ENCODE measurements at places on chromosomes 12 and 14.

GRCh38 chr12:87924149-87924548 is 105.1 kb downstream of the C12orf50 start:
- DNase-seq: no peak

DNA sequence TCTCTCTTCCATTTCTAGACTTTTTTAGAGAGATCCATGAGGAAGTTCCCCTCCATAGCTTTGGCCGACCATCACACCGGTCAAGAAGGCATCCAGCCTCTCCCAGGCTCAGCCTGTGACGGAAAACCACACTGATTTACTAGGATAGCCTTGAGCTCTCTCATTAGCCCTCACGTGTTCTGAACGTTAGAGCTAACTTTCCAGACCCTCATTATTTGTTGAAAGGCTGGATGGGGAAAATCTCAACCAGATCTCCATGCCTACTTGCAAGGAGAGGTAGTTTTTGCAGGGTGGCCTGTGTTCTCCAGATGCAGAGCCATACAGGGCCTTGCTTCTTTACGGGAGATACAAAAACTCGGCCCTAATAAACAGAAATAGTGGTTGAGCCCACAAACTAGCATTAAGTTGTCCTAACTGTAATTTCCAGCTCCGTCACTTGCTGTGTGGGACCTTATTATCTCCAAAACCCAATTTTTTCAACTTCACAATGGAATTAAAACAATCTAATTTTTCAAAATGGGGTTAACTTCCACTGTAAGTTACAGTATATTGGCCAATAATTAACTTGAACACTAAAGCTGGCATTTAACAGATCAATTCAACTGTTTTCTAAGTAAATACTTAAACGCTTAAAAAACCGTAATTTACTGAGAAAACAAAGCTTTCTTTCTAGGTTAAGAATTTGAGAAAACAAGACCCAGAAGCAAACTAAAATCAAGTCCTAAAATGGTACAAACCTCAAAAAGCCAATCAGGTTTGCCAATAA is 65.3 kb downstream of the KLHL28 start:
- DNase-seq: no peak

- no peak for DNase-seq
Measured at GRCh38 chr12:45768194-45768593, 38.7 kb downstream of the ARID2 start.

DNA sequence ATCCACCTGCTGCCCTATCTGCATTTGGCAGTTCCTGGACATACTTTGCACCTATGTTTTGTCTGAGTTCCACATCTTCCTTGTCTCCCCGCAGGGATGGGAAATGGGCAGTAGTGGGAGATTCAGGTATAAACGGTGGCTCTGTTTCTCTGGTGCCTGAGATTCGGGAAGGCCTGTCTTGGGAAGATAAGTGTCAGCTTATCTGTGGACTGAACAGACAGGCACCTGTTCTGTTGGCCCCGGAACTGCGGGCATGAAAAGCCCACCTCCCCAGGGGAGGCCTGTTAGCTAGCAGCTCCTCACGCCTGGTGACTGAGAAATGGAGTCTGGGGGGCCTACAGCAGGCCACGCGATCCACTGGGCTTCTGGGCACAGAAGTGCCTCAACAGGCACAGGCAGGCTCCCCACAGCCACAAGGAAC is 5.8 kb downstream of the PHB2 start:
- DNase-seq: no peak

DNA sequence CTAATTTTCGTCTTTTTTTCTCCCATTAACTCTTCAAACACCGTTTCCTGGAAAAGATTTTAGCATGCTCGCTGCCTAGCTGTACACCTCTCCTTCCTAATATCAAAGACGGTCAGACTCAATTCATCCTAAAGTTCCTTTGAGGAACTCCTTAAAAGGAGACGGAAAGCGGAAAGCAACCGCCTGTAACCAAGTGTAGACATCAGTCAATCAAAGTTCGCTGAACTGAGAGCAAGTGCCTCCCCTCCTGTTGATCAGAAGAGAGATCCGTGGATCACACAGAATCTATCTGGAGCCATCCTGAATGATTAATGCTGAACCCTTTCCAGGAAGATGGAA is 412 bp upstream of the TEP1 start:
- DNase-seq: no peak

- DNase-seq: no peak
Measured at GRCh38 chr14:64550621-64551333, 1.0 kb downstream of the PPP1R36 start.

DNA sequence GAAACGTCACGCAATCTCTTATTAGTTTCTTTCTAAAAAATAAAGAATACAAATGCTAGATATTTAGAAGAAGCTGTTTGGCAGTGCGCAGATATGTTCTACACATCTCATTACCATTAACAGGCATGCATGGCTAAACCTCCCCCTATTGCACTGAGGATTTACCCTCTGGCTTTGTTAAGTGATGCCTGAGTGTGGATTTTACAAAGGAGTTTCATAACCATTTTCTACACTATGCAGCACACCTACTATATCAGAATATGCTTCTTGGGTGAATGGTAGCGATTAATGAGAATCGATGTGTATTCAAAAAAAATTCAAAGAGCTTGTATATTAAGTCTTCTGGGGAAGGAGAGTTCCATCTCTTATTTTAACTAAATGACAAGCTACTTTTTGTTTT is 1.1 kb upstream of the RMST start:
- no peak for DNase-seq

DNA sequence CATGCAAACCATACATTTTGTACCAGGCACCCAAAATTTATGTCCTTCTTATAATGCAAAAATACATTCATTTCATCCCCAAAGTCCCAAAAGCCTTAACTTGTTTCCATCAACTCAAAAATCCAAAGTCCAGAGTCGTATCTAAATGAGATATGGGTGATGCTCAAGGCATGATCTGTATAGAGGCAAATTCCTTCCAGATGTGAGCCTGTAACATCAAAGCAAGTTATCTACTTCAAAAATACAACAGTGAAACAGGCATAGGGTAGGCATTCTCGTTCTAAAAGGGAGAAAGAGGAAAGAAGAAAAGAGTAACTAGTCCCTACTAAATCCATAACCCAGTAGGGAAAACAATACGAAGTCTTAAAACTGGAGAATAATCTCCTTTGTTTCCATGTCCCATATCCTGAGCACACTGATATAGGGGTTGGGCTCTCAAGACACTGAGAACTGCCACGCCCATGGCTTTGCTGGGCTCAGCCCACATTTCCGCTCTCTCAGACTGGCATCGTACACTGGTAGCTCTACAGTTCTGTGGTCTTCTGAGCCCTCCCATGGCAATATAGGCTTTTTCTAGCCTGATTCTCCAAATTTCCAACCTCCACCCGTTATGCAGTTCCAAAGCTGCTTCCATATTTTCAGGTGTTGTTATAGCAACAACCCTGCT is 232.8 kb downstream of the TMTC2 start:
- no peak for DNase-seq

- DNase-seq: no peak
Measured at GRCh38 chr12:19095756-19096480, 33.6 kb upstream of the PLEKHA5 start.

All from HuH-7.5 (cell line).